Activated CD4-positive, alpha-beta T cell treated with anti-CD3 and anti-CD28 coated beads, Interleukin-2, amount 50 U/mL, for 16 hours (primary cell): ENCODE measurements at places on chromosomes 5 and 9.

GRCh38 chr9:32344551-32345182 lies 39.8 kb upstream of the ACO1 start:
- no peak for DNase-seq

DNA sequence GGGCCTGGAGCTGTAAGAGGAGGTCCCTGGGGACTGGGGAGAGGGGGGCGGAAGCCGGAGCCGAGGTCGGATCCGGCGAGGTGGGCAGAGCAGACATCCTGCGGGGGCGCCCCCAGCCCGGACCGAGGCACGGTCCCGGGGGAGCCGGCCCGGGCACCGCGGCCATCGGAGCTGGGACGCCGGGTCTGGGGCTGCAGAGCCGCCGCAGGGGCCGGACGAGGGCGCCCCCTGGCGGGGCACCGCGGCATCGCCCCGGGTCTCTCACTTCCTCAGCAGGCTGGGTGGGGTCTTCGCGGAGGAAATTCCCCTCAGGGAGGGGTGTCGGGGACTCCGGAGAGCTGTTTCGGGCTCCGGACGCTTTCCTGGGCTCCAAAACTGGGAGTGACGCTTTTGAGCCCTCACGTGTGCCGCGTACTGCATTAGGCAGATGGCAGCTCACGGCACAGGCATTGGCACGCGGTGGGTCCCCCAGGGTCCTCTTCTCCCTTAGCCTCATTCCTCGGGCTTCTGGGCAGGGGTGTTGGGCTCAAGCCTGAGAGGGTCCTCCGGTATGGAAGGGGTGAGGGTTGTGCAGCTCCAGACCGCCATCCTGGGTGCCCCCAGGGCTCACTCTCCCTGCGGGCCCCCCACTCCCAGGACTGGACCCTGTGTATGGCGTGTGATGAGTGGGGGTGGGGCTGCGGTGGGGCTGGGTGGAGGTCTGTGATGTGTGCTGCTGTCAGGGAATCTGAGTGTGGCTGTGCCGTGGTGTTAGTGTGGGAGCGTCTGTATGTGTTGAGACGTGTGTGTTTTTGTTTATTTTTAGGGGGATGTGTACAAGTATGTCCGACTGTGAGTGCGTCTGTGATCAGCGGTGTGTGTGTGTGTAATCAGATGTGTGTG lies 29.6 kb downstream of the LHX2 start:
- peak; percentile 26 for DNase-seq

- DNase-seq: no peak
Observed at GRCh38 chr9:137278061-137278701, 655 bp downstream of the TOR4A start.

DNA sequence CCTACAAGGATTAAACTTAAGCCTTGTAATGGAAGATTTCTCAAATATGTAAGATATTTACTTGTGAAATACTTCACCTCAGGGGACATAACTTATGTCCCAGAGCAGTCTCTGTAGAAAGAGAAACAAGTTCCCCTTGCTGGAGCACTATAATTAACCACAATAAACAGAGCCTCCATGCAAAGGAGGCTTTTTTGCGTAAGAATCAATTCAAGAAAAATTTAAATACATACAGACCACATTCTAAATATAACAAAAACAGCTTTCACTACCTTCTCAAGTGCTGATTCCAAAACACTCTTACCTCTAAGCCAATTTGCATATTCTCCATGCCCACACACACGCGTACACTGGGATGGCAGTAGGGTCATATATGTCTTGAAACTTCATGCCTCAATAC lies 30.7 kb upstream of the CCNB1 start:
- no peak for DNase-seq

DNA sequence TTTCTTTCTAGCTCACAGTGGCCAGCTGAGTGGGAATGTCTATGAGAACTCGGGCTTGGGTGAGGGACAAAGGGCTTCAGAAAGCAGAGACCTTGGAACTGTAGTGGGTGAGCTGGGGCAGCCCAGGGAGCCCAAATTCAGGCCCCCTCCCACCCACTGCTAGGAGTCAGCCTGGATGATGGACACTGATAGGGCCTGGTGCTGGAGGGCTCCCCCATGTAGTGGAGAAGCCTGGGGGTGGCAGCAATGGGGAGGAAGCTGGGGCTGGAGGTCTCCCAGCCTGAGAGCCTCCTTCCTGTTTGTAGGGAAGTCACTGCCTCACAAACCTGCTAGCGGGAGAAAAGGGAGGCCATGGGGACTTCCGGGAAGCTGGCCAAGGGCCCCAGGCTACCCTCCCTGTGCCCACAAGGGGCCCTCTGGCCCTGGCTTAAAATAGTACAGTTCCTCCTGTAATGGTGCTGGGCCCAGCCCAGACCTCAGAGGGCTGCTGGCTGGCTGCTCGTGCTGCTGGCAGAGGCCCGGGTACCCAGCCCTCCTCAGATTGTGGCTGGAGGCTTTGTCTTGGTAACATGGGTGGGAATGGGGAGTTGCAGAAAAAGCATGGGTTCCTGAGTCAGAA lies 6.3 kb upstream of the NR5A1 start:
- no peak for DNase-seq

- no peak for DNase-seq
Observed at GRCh38 chr9:78252616-78253015, 16.7 kb downstream of the CEP78 start.

DNA sequence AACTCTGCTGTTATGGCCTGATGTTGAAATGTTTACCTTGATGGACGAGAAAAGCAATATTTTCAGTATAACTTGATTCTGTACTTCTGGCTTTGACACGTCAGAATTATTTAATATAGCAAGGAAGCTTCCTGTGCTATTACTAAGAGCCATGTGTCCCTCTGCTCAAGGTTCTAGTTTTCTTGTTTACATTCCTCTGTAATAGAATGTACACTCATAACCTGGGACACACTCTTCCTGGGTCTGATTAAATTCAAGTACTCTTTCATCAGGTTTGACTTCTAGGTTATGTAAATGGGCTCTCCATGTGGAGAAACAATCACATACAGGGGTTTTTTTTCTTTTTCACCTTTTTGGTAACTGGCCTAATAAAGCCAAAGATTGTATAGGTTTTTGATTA lies 33.1 kb downstream of the GTF3C4 start:
- DNase-seq: no peak

DNA sequence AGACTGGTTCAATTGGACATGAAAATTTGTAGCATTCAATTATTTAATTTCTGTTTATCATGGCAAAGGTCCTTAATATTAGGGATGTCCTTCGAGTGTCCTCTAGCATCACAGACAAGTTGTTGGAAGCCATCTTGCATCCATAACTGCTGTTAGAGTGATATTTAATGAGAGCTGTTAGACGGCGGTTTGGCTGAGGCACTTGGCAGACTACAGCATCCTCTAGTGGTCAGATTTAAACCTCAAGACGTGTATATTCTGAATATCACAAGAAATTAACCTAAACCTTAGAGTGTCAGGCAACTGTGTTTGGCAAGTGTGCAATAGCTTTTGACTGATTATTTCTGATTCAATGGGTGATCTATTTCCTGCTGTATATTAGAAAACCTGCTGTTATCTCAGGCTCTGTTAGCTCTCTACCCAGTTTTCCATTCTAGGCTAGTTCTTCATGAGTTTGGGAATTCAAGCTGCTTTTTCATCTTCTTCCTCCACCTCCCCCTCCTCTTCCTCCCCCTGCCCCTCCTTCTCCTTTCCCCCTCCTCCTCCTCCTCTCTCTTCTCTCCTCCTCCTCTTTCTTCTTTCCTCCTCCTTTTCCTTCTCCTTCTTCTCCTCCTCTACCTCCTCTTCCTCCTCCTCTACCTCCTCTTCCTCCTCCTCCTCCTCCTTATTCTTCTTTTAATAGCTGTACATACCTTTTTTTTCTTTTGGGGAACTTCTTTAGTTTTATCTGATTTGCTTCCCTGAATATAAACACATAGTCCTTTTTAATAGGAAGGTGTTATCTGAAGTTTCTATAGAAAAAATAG lies 8.6 kb downstream of the SPINK1 start:
- DNase-seq: peak; percentile 67

DNA sequence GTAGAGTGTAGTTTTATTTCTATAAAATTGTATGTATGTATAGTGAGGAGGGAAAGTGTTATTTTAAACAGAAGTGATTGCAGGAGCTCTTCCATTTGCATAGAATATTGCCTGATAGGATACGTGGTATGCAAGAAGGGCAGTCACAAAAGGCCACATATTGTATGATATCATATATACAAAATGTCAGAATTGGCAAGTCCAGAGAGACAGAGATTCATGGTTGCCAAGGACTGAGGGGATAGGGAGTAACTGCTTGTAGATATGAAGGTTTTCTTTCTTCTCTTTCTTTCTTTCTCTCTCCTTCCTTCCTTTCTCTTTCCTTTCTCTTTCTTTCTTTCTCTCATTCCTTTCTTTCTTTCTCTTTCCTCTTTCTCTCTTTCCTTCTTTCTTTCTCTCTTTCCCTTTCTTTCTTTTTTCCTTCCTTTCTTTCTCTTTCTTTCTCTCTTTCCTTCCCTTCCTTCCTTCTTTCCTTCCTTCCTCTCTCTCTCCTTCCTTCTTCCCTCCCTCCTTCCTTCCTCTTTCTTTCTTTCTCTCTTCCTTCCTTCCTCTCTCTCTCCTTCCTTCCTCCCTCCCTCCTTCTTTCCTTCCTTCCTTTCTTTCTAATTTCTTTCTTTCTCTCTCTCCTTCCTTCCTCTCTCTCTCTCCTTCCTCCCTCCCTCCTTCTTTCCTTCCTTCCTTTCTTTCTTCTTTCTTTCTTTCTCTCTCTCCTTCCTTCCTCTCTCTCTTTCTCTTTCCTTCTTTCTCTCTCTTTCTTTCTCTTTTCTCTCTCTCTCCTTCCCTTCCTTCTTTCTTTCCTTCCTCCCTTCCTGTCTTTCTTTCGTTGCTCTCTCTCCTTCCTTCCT lies 24.5 kb upstream of the WDR38 start:
- no peak for DNase-seq

DNA sequence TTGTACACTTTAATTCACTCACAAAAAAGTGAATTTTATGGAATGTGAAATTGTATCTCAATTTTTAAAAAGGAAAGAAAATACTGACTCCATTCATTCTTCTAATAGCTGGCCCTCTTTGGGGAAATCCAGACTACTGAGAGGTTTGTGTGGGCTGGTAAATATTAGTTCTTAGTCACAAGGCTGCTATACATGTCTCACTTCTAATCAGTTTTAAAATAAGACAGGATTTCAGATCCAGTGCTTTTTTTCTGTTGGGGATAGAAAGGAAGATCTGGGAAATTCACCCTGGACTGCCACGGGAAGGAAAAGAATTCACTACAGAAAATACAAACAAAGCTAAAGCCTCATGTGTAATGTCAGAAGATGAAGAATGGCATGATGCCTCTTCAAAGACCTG lies 32.7 kb upstream of the ADAMTSL1 start:
- no peak for DNase-seq

DNA sequence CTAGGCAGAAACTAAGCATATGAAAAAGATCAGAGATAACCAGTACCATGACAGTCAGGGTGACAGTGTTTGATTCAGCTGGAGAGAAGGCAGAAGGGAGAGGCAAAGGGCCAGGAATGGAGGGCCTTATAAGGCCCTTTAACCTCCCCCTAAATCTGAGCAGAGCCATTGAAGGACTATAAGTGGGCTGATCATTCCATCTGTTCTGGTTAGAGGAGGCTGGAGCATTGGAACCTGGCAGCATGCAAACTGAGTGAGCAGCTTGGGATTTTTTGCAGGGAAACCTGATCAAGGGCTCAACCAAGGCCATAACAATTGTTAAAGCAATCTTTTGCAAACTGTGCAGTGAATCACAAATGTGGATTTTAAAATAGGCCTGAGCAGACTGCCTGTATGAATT lies 174.5 kb upstream of the DAP start:
- no peak for DNase-seq

DNA sequence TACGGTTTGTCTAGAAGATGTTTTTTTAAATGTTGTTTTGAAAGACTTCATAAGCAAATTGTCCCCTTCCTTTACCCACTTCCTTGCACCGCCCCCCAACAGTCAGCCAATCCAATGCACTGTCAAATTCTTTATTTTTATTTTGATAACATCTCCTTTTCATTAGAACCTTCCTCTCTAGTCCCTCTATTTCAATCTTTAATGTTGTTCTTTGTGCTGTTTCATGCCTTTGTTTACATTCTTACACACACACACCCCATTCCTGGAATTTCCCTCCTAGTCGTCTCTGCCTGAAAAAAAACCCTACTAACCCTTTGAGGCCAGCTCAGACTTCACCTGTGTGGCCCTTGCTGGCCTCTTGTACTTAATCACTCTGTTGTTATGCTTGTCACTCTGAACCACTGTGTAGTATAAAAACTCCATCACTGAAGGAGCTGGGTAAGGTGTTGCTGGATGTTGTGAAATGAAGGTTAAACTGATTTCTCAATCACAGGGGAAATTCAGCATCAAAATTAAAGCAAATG lies 133.4 kb downstream of the UGCG start:
- DNase-seq: peak; percentile 30

DNA sequence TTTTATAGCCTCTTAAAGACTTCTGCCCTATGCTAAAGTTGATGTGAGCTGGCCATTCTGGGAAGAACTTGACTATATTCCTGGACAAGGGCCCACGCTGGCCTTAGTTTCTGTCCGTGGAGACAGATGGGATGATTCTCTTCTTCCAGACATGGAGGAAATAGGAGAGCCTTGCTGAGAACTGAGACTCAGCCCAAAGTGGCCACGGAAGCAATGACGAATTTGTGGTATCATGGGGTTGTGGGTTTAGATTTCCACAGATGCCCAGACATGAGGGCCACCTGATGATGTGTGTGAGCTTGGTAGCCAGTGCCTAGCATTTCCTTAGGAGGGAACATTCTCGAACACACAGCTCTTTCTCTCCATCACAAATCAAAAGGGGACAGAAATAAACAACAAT lies 309.1 kb downstream of the NSG2 start:
- DNase-seq: no peak

DNA sequence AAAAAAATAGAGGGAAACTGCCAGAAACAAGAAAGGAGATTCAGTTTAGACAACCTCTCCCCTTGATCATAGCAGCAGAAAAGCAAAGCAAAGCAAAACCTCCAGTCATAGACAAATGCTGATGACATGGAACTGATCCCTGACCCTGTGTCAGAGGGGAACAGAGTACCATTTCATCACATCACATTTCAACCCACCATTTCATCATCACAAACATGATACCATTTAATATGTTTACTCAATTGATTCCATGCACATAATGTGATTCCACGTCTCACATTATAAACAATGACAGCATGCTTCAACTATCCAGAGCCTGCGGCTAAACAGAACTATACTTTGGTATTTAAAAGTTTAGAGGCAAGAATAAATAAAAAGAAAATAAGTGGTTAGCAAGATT lies 28.7 kb upstream of the ACOT12 start:
- DNase-seq: no peak

- no peak for DNase-seq
Observed at GRCh38 chr9:98304381-98304780, 48.9 kb upstream of the TBC1D2 start.

- no peak for DNase-seq
Observed at GRCh38 chr9:133341369-133342068, 5.5 kb upstream of the SURF6 start.

GRCh38 chr5:151182524-151182900 lies 24.9 kb upstream of the ANXA6 start:
- no peak for DNase-seq
